Activated T-cell treated with anti-CD3 and anti-CD28 coated beads for 24 hours (primary cell): ENCODE measurements at places on chromosomes 3 and 15.

DNA sequence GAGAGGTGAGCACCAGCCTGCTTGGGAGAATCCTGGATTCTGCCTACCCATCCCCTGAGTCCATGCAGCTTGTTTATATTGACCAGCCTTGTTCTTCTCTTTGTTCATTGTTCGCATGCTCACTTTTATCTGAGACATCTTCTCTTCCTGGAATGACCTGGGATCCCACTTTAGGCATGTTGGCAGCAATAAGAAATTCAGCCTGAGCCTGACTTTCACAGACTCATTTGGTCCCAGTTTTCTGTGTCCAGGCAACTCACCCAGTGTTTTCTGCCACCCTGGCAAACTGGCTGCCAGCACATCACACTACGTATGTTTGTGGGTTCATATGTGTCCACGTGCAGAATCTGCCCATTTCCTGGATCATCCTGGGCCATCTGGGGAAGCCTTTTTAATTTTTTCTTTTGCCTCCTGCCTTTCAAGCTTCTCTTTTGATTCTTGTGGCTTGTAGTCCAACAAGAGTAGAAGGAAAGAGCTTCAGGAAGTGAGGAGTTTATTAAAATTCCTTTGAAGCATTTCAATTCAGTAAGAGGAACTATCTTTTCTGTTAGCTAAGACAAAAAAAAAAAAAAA lies 199.9 kb downstream of the FNDC3B start:
- no peak for DNase-seq

- no peak for DNase-seq
Observed at GRCh38 chr3:4776980-4777581, 202.2 kb upstream of the BHLHE40 start.

DNA sequence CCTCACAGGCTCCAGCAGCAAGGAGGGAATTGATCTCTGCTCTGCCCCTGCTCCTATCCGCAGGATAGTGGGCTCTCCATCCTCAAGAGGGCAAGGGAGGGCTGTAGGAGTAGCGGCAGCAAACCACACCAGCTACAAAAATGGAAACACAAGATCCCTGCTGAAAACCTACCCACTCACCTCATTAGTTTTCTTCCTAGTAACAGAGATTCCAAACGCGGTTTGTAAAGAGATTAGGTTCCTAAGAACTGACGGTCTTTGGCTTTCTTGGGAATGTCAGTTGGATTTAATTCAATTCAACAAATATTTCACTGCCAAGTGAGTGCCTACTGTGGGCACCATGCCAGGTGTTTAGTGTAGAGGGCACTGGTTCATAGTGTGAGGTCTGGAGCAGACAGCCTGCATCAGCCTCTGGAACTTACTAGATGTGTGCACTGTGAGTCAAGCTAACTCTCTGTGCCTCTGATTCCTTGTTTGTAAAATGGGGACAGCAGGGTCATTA lies 84.7 kb downstream of the MRPL46 start:
- DNase-seq: no peak

DNA sequence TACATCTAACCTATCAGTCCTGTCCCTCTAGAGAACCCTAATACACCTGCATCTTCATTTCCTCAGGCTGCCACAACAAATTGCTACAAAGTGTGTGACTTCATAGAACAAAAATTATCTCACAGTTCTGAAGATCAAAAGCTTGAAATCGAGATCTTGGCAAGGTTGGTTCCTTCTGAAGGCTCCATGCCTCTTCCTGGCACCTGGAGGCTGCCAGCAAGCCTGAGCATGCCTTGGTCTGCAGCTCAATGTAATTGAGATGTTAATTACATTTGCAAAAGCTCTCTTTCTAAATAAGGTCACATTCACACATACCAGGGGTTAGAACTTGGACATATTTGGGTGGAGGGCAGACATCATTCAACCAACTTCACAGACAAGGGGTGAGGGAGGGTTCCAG lies 86.4 kb upstream of the ABHD17C start:
- no peak for DNase-seq

DNA sequence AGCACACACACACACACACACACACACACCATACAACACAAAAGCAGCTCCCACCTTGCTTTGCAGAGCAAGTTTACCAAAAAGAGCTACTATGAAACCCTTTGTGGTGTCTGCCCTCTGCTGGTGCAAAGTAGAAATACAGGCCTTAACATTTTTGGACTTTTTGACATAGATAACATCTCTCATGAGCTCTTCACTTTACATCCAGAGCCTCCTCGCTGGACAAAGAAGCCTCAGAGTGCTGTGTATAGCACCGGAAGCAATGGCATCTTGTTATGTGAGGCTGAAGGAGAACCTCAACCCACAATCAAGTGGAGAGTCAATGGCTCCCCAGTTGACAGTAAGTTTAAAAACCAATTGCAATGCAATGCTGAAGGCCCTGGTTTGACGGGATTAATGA lies 157.9 kb downstream of the CHL1 start:
- no peak for DNase-seq

GRCh38 chr15:86588413-86588812 lies 508.7 kb downstream of the AGBL1 start:
- DNase-seq: no peak

DNA sequence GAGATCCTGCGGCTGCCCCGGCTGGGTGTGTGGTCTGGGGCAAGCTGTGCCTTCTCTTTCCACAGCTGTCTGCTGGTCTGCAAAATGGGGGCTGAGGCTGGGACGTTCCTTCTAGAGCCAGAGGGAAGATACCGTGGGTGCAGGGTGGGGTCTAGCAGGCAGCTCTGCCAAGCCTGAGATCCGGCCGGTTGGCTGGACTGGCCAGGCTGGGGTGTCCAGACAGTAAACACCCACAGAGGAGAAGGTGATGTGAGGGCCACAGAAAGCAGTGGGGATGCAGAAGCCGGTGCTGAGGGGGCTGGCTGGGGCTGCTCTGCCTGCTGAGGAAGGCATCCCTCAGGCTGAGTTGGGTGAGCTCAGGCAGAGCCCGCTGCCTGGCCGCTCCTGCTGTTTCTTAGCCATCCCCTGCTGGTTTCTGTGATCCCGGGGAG lies 46.1 kb downstream of the FBLN2 start:
- no peak for DNase-seq

DNA sequence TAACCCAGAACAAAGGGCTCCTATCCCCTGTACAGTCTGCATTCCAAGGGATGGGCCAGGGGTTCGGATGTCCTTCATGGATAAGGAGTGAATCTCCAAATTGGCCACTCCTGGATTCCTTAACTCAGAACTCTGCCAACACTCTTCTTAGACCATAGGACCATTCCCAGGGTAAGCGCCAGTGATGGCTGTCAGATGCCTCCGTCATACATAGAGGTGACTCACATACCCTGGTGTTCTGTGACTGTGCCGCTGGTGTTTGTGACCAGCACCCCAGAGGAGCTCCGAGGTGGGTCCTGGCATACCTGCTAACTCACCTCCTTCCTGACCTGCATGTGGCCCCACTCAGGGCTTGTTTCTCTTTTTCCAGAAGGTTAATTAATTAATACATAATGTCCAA lies 134.7 kb downstream of the KLF13 start:
- DNase-seq: no peak

DNA sequence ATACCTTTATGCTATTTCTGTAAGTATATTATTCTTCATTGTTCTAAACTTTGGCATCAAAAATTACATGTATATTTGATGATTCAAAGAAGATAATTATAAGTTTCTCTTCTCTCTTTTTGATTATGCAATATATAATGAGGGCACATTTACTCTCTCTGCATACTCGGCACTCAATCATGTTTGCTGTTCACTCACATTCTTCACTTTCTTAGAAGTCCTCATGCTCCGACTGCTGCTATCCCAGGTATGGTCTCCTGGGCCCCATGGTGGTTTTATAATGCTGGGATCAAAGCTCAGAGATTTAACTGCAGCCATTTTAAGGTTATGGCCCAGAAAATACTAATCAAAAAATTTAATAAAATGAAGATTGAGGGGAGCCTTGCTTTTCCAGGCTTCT lies 529.7 kb upstream of the IL12A start:
- no peak for DNase-seq

GRCh38 chr15:83766339-83766738 lies 112.4 kb downstream of the ADAMTSL3 start:
- DNase-seq: no peak

- no peak for DNase-seq
Observed at GRCh38 chr3:27090275-27091041, 278.7 kb downstream of the NEK10 start.

GRCh38 chr3:105904678-105905284 lies 36.0 kb upstream of the CBLB start:
- no peak for DNase-seq

DNA sequence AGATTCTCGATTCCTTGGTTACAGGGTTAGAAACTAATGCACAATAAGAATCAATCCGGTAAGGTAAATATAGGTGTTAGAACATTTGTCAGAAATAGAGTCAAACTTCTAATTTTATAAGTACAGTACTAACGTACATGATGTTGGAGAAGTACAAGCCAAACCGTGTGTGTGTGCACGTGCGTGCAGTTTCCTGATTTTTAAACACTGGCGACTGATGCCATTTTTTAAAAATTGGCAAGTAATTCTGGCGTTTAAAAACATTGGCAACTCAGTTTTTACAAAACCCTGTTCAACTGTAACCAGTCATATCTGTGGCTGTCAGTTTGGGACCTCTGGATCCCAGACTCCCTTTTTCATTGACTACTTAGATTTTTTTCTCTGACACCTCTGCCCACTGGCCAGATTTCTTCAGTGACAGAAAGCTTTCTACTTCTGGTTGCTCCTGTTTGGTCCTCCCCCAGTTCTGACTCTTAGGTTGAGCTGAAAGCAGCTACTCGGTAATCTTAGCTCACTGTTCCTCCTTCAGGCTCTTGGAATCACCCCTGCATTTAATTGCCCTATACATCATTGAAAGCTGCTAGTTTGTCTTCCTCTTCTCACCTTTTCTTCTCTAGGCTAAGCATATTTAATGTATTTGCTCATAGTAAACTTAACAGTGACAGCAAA lies 843 bp downstream of the ATG7 start:
- no peak for DNase-seq

GRCh38 chr3:107524326-107524840 lies 1.6 kb downstream of the BBX start:
- no peak for DNase-seq

DNA sequence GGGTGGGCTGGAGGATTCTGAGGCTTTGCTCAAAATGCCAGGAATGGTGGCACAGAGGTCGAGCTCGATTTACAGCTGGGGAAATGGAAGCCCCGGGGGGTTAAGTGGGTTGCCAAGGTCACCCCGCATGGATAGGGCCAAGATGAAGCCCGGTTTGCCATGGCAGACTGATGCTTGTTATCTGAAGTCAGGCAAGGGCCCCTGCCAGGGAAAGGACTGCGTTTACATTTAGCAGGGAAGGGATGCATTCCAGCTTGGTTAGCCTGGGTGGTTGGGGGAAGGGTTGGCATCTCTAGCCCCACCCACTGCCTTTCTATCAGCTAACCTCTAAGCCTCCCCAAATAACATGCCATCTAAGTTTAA lies 79.0 kb downstream of the RPLP1 start:
- DNase-seq: no peak

DNA sequence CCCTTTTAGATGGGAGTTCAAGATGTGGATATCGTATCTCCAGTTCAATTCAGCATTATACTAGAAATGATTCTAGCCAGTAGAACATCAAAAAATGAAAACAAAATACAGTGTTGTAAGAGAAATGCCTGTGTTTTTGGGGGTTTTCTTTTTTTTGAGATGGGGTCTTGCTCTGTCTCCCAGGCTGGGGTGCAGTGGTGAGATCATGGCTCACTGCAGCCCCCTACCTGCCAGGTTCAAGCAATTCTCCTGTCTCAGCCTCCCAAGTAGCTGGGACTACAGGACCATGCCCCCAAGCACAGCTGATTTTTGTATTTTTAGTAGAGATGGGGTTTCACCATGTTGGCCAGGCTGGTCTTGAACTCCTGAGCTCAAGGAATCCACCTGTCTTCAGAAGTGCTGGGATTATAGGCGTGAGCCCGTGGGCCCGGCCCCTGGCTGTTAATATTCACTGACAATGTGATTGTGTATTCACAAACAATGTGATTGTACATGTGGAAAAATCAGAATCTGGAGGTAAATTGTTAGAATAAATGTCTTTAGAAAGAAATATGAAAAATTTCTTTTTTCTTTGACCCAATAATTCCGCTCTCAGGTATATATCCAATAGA lies 59.0 kb downstream of the ARIH1 start:
- DNase-seq: no peak

DNA sequence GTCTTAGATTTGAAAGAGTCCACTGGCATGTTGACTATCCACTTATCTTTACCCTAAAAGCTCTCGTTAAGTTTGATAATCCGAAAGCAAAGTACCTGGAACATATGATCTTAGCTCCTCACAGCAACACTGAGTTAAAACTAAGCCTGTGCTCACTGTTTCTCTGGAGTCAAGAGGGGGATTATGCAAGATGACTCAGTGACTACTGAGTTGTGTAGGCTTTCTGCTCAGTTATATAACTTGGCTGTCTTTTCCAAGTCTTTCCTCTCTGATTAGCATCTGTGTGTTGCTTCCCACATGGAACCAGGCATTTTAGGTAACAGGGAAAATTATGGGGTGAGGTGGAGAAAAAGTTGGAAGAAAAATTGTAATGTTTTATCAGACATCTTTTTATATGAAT lies 31.2 kb upstream of the MYO5C start:
- DNase-seq: no peak

- DNase-seq: no peak
Observed at GRCh38 chr3:64355401-64355807, 130.1 kb upstream of the PRICKLE2 start.

- no peak for DNase-seq
Observed at GRCh38 chr3:77256584-77257503, 216.9 kb downstream of the ROBO2 start.
